ENCODE measurements at places on chromosomes 16 and 17.

DNA sequence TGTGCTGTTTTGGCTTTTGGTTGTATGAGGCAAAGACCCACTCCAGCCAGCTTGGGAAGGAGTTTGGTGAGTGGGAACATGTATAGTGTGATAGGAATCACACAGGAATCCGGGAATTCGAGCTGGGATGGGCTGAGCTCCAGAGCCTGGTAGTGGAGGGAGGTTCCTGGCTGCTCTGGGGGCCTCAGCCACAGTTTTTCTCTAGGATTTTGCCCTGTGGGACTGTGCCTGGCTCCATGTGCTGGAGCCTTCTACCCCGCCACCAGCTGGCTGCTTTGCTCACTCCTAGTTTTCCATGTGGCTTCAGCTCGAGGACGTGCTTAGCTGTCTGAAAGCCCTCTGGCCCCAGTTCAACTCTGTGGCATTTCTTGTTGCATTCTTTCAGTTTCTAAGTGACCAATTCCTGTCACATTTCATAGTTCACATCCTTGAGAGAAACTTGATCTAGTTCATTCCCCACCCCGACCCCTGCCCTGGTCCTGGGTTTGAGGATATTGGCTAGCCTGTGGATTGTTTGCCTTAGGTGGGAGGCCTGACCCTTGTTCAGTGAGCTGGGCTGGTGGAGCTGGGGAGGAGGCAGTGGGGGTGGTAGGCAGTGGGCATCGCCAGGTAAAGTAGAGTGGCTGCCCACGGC lies 5.0 kb downstream of the SEC14L1 start:
- DNase-seq: peak; percentile 79

DNA sequence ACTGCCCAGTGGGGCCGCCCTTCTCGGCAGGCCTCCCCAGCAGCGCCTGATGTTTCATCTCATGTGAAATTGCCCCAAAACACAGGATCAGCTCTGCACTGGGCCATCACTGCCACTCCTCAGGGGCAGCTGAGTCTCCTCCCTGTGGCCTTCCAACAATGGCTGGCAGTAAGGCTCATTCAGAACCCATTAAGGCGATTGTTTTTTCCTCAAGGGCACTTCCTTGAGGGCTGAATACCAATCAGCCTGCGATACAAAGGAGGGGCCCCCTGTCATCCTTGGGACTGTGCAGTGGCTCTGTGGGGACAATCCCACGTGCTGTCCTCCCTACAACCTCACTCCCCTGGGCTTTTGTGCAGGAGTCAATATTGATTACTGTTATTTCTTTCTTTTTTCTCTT lies 47.5 kb downstream of the XYLT1 start:
- no peak for DNase-seq

DNA sequence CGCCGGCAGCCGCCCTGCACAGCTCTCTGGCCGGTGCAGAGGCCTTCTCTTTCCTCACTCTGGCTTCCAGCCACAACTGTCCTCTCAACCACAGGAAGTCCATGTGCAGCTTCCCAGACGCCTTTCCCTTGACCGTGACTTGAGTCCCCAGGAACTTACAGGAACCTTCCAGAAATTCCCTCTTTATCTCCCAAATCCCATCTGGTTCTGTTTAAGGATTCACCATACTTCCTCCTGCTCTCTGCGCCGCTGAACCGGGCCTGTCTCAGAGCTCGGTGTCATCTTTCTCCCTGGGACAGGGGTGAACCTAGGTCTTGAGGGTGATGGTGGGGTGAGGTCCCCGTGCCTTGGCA lies 65.2 kb upstream of the ZNF469 start:
- DNase-seq: peak; percentile 86

- no peak for DNase-seq
These were observed 18.9 kb downstream of the LGALS9 start for GRCh38 chr17:27649929-27650328.

- DNase-seq: no peak
These were observed 1.6 kb downstream of the TBX4 start for GRCh38 chr17:61453566-61454380.

GRCh38 chr17:16512011-16512410 lies 20.0 kb upstream of the LRRC75A start:
- DNase-seq: no peak

DNA sequence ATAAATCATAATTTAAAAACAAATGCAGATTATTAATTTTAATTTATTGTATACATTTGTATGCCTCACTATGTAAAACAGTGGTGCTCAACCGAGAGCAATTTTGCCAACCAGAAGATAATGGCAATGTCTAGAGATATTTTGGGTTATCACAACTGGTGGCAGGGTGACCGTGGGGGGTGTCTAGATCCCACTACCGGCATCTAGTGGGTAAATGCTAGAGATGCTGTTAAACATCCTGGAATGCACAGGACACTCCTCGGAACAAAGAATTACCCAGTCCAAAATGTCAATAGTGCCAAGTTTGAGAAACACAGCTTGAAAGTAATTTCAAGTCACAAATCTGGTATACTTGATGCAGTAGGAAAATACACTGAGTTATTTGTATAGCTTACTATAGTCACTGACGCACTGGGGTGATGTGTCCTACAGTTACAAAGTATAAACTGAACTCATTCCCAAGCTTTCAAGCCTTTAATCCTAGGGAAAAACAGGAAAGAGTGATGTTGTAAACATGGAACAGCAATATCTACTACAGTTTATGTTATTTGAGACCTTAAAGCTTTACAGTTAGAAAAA lies 133.5 kb downstream of the BRIP1 start:
- no peak for DNase-seq

DNA sequence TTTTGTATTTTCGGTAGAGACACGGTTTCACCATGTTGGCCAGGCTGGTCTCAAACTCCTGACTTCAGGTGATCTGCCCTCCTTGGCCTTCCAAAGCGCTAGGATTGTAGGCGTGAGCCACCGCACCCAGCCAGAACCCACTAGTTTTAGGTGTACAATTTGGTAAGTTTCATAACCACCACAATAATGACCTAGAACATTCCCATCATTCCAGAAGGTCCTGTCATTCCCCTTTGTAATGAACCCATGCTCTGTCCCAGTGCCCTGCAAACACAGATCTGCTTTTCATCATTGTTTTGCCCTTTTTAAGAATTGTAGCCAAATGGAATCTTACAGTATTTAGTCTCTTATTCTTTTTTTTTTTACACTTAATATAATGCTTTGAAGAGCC lies 35.6 kb upstream of the IRF8 start:
- peak; percentile 44 for DNase-seq

- no peak for DNase-seq
These were observed 151.8 kb downstream of the ABCA8 start for GRCh38 chr17:68803164-68803929.

Data from AG20443 (cell line).